ENCODE measurements at places on chromosomes 5 and 9.

DNA sequence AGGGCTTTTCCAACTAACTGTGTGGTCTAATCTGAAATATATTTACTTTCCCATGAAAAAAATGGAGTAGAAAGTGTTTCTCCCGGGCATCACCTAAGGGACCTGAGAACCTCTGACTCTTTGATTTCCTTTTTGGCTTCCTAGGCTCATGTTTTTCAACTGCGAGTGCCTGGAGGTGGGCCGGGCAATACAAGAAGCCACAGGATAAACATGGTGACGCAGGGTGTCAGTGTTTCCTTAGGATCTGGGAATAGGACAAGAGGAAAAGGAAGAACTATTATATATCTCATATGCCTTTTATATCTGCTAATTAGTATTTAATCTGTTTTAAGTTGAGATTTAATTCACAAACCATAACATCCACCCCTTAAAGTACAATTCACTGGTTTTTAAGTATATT, 11.4 kb upstream of the LECT2 start:
- DNase-seq, result no peak

GRCh38 chr9:35679766-35680330, 6.1 kb downstream of the CA9 start:
- no peak for DNase-seq

GRCh38 chr5:112910529-112910928, 11.5 kb downstream of the REEP5 start:
- DNase-seq, result no peak

GRCh38 chr5:169862391-169862811, 117.9 kb downstream of the INSYN2B start:
- DNase-seq, result no peak

GRCh38 chr5:116370886-116371285, 203.7 kb downstream of the SEMA6A start:
- no peak for DNase-seq
